GM13977 (cell line): ENCODE measurements at places on chromosomes 13 and 19.

GRCh38 chr13:107742544-107742943 is 472.8 kb downstream of the LIG4 start:
- no peak for DNase-seq

DNA sequence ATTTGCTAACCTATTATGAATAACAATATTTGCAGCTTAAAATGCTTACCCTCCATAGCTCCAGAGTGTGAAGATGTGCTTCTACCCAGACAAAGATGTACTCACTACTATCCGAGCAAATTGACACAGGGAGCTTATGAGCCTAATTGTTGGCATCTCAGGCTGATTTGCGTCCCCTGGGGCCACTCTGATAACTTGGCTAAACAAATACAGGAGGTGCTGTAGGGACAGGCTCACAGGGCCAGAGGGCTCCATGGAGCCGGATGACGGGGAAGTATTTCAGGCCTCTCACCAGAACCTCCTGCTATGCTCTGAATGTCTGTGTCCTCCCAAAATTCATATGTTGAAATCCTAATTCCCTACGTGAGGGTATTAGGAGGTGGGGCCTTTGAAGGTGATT is 26.7 kb upstream of the C19orf12 start:
- DNase-seq: no peak

DNA sequence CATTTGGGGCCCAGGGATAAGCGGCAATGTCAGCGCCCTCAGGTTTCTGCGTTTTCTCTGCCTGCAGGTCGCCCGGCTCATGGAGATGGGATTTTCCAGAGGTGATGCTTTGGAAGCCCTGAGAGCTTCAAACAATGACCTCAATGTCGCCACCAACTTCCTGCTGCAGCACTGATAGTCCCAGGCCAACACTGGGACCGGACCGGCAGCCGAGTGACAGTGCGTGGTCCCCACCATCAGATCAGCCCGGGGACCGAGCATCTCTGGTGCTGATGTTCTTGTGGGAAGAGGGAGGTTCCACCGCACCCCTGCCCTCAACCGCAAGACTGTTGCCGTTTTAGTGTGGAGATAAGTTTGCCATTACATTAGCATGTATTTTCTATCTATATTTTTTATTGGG is 78.0 kb upstream of the GPR183 start:
- DNase-seq: no peak

DNA sequence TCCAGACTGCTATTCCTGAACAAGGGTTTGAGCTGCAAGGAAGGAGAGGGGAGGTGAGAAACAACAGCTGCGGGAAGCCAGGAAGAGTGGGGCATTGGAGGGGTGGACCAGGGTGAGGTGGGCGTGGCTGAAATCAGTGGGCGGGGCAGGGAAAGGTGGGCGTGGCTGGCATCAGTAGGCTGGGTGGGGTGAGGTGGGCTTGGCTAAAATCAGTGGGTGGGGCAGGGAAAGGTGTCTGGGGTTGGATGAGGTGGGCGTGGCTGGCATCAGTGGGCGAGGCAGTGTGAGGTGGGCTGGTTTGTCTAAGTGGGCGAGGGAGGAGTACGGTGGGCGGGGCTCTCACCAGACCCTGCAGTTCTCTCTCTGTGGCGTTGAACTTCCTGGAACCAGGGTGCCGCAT is 87.6 kb downstream of the MUC16 start:
- no peak for DNase-seq

- DNase-seq: no peak
Observed at GRCh38 chr13:40186626-40187323, 479.7 kb downstream of the FOXO1 start.

DNA sequence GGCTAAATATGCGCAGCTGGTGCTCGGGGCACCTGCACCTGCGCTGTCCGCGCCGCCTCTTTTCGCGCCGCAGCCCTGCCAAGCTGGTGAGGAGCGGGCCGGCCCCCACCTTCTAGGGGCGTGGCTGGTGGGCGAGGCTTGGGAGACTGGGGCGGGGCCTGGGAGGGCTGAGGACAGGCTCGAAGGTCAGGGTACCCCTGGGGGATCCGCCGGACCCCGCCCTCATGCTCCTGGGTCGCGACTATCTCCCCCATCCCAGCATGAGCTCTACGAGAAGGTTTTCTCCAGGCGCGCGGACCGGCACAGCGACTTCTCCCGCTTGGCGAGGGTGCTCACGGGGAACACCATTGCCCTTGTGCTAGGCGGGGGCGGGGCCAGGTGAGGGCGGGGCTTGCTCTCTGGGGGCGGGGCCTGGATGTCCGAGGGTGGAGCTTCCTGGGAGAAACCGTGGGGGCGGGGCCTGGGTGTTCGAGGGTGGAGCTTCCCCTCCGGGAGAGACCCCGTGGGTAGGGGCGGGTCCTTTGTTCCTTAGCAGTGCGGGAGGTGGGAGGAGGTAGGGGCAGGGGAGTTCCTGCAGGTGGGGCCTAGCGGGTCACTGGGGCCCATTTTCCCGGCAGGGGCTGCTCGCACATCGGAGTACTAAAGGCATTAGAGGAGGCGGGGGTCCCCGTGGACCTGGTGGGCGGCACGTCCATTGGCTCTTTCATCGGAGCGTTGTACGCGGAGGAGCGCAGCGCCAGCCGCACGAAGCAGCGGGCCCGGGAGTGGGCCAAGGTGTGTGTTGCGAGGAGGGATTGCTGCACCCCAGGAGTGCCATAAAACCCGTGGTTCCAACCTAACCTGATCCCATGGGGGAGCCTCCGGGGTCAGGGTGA is 19.7 kb downstream of the PNPLA6 start:
- DNase-seq: no peak
